ENCODE measurements at places on chromosomes 2 and 18.

- DNase-seq, result no peak
Measured at GRCh38 chr2:223855426-223855825, 18.0 kb upstream of the AP1S3 start.

DNA sequence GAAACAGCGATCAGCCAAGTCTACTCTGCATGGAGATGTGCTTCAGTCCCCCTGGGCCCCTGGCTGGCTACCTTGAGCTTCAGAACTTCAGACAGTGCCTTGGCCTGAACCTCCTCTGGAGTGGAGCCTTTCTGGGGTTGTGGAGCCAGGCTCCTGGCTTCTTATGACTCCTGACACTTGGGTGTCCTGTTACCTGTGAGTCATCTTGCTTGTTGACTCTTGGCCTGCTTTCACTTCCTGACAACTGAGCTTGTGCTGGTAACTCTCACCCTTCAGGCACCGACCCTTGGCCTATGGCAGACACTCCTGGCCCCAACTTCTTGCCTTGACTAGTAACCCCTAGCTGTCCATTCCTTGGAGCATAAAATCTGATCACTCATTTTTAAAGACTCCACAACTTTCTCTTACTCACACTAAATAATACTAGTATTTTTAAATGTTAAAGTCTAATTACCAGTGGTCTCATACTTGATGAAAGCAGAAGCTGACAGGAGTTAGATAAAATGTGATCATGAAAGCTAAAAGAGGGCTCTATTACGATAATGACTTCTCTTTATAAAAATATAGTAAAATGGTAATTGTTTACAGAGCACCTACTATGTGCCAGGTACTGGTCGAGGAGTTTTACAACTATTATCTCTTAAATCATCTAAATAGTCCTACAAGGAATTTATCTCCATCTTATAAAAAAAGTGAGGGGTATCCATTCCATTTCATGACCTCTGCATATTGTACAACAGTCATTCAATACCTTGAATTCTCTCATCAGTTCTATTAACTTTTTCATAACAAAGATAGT is 46.3 kb upstream of the VIT start:
- no peak for DNase-seq

- DNase-seq, result no peak
Measured at GRCh38 chr2:105494683-105495425, 96.0 kb upstream of the FHL2 start.

- no peak for DNase-seq
Measured at GRCh38 chr2:236167297-236168109, 683 bp downstream of the GBX2 start.

DNA sequence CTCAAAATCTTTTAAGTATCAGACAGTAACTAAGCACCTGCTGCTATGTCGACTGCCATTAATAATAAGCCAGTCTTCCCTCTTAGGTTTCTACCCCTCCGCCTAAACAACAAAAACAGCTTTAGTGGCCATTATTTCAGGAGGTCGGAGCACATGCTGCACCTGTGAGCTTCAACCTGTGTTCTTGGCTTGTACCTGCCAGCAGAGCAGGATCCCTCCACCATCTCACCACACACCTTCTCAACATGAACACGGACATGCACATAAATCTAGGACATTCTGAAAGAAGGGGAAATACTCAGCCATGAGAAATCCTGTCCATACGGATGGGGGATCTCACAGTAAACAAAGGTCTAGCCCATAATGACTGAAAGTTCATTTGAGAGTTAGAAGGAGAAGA is 3.7 kb downstream of the CYB5A start:
- DNase-seq, result no peak

GRCh38 chr18:76752400-76752799 is 70.0 kb upstream of the ZNF236 start:
- no peak for DNase-seq

- no peak for DNase-seq
Measured at GRCh38 chr2:102256276-102256675, 55.1 kb upstream of the IL1RL1 start.

DNA sequence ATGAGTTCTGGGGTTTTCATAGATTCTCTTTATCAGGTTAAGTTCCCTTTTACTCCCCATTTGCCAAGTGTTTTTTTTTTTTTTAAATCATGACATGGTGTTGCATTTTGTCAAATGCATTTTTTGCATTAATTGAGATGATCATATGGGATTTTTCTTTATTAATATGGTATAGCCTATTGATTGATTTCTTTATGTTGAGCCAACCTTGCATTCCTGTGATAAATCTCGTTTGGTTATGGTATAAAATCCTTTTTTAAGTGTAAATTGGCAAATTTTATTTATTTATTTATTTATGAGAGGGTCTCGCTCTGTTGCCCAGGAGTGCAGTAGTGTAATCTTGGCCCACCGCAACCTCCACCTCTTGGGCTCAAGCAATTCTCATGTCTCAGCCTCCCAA is 81.5 kb upstream of the ACVR1 start:
- no peak for DNase-seq
